ENCODE measurements at places on chromosomes 2 and 18.
A peak's percentile ranks its signal among the peaks of the same experiment; 100 is the strongest.

GRCh38 chr2:241802421-241803318, 6.3 kb upstream of the NEU4 start:
- no peaks in the 10 kb centered on the region for H3K36me3 ChIP-seq
- H3K4me1 ChIP-seq, result peaks cover 4% of the 10 kb centered on the region
- no peak for DNase-seq
- no peak overlapping the region for H3K4me3 ChIP-seq
- no peak overlapping the region for H3K27ac ChIP-seq

DNA sequence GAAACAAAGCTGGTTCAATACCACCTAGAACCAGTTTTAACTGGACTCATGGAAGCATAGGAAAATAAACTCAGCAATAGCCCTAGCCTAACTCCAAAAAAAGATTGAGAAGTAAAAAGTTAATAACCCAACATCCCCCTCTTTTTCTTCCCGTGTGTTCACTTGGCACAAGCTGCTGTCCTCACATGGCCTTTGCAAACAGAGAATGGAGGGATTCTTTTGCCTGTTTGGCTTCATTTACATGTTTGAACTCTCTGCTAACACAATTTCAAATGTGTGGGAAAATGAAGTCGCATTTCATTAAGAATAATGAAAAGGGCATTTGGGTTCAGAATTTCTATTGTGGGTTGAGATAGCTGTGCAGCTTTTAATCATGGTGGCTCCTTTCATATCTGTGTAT, 589.2 kb upstream of the LRRTM1 start:
- H3K4me1 ChIP-seq, result no peaks in the 10 kb centered on the region
- H3K27ac ChIP-seq, result no peak overlapping the region
- no peaks in the 10 kb centered on the region for H3K27me3 ChIP-seq
- H3K36me3 ChIP-seq, result no peaks in the 10 kb centered on the region
- no peak for DNase-seq
- H3K4me3 ChIP-seq, result no peak overlapping the region

- H3K4me3 ChIP-seq, result no peak overlapping the region
- DNase-seq, result no peak
- H3K27me3 ChIP-seq, result no peaks in the 10 kb centered on the region
- H3K4me1 ChIP-seq, result no peaks in the 10 kb centered on the region
Measured at GRCh38 chr2:169928463-169928864, 101.2 kb downstream of the UBR3 start.

- H3K4me3 ChIP-seq, result no peak overlapping the region
- H3K36me3 ChIP-seq, result no peaks in the 10 kb centered on the region
- H3K4me1 ChIP-seq, result peaks cover 36% of the 10 kb centered on the region
Measured at GRCh38 chr2:215521031-215521430, 85.2 kb upstream of the FN1 start.

- H3K27me3 ChIP-seq, result peaks cover 4% of the 10 kb centered on the region
- H3K4me3 ChIP-seq, result no peak overlapping the region
- no peak overlapping the region for H3K27ac ChIP-seq
- no peaks in the 10 kb centered on the region for H3K4me1 ChIP-seq
Measured at GRCh38 chr18:38174594-38174993, 609.0 kb upstream of the CELF4 start.

GRCh38 chr18:3649633-3650426, 199.9 kb downstream of the TGIF1 start:
- H3K27ac ChIP-seq, result peak overlapping the region; percentile 83
- no peak overlapping the region for H3K4me3 ChIP-seq
- H3K27me3 ChIP-seq, result no peaks in the 10 kb centered on the region
- no peaks in the 10 kb centered on the region for H3K36me3 ChIP-seq
- no peak for DNase-seq
- peaks cover 41% of the 10 kb centered on the region for H3K4me1 ChIP-seq

GRCh38 chr18:52339891-52340371, at the start of gene DCC:
Gene DCC, plus strand, starts transcription at chr18:52340197. Its CDS starts 591 bp downstream, at chr18:52340788.
- H3K4me1 ChIP-seq, result peaks cover 23% of the 10 kb centered on the region
- H3K4me3 ChIP-seq, result peak within 1 kb of the TSS; percentile 10
- no peak for DNase-seq
- no peak within 1 kb of the TSS for H3K27ac ChIP-seq

GRCh38 chr2:91975130-91975491, 2896.1 kb upstream of the TEKT4 start:
- H3K27me3 ChIP-seq, result no peaks in the 10 kb centered on the region
- DNase-seq, result peak; percentile 84

DNA sequence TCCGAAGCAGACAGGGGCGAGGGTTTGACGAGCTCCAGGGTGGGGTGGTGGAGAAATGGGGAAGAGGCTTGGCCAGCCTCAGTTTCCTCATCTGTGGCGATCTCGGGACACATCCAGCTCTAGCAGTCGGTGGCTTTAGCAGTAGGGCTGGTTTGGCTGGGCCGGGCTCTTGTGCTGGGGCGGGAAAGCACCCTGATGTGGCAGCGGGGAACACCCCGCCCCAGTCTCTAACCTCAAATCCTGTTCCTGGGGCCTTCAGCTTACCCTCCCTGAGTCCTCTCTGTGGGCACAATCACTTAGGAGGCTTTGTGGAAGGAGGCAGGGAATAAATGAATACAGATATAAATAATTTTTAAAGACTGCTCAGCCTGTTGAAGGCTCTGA, 26.5 kb upstream of the MCFD2 start:
- peak overlapping the region; percentile 83 for H3K27ac ChIP-seq
- DNase-seq, result no peak
- peaks cover 44% of the 10 kb centered on the region for H3K4me1 ChIP-seq
- peaks cover 2% of the 10 kb centered on the region for H3K36me3 ChIP-seq
- no peaks in the 10 kb centered on the region for H3K27me3 ChIP-seq

- no peaks in the 10 kb centered on the region for H3K27me3 ChIP-seq
- H3K4me3 ChIP-seq, result peak overlapping the region; percentile 90
- DNase-seq, result no peak
- H3K4me1 ChIP-seq, result peaks cover 31% of the 10 kb centered on the region
- H3K36me3 ChIP-seq, result peaks cover 22% of the 10 kb centered on the region
Measured at GRCh38 chr2:84906900-84907714, 1.7 kb downstream of the TMSB10 start.

DNA sequence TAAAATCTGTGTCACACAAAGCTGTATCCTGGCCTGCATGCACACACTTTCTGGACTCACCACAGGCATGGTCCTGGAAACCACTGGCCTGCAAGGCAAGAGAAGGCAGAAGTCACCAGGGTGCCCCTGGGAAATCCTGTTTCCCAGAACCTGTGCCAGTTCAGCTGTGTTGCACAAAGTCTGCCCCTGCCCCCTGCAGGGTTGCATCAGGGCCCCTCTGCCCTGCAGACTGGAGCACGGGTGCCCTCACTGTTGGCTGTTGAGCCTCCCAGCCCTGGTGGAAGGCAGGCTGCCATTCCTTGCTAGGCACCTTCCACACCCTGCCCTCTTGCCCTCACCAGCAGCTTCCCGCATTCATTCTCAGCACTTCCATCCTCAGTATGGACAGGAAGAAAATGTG, 18.0 kb upstream of the TUBB6 start:
- H3K4me3 ChIP-seq, result no peak overlapping the region
- H3K4me1 ChIP-seq, result peaks cover 18% of the 10 kb centered on the region
- H3K36me3 ChIP-seq, result no peaks in the 10 kb centered on the region
- no peaks in the 10 kb centered on the region for H3K27me3 ChIP-seq
- H3K27ac ChIP-seq, result no peak overlapping the region
- DNase-seq, result peak; percentile 79

GRCh38 chr2:8684878-8685696, 3.2 kb downstream of the ID2 start:
- peak overlapping the region; percentile 75 for H3K27ac ChIP-seq
- H3K4me3 ChIP-seq, result peak overlapping the region; percentile 74
- DNase-seq, result peak; percentile 90
- no peaks in the 10 kb centered on the region for H3K36me3 ChIP-seq

DNA sequence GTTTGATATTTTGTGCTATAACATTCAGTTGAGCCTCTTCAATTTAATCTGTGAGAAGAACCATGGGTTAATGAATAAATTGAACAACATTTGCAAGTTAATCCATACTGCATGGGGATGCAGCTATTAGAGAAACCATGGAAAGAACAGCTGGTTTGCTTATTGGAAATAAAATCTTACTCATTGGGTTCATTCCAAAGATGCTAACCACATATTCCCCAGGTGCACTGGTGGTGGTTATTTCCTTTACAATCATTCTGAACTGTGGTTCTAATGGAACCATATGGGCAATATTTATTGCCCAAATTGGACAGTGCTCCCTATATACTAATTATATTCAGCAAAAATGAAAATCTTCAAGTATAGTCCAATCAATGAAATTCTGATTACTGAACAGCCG, 1200.4 kb upstream of the CDH2 start:
- H3K27me3 ChIP-seq, result peaks cover 3% of the 10 kb centered on the region
- H3K27ac ChIP-seq, result no peak overlapping the region

DNA sequence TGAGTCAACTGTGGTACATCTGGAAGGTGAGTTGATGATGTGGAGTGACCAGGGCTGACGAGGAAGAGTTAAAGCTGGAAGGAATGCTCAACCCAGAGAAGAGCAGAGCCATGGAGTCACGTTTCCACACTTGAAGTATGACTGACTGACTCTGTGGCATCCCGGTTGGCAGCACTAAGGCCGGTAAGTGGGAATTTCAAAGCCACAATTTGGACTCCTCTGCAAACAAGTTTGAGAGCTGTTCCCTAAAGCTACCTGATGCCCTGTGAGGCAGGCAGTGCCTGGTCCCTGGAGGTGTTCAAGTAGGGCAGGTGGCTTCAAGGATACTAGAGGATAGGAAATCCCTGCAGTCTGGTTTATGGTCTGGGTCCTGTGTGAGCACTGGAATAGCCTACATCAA, 69.3 kb upstream of the ITGB6 start:
- peaks cover 90% of the 10 kb centered on the region for H3K4me1 ChIP-seq
- no peak for DNase-seq
- peaks cover 37% of the 10 kb centered on the region for H3K36me3 ChIP-seq
- peak overlapping the region; percentile 62 for H3K4me3 ChIP-seq
- peak overlapping the region; percentile 97 for H3K27ac ChIP-seq
- no peaks in the 10 kb centered on the region for H3K27me3 ChIP-seq

DNA sequence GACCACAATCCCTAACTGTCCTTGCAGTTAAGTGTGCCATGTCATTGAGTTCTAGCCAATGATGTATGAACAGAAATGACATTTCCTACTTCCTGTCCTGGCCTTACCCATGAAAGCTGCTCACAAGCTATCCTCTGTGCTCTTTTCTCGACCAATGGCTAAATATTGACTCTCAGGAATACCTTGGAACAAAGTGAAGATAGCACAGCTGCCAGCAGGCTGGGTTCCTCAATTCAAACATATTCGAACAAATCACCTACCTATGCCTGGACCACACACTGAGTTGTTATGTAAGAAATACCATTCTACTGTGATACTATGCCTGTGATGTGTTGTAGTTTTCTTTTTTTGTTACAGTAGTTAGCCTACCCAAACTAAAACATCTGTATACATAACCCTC, 65.1 kb downstream of the GAREM1 start:
- no peaks in the 10 kb centered on the region for H3K36me3 ChIP-seq
- H3K4me3 ChIP-seq, result no peak overlapping the region
- DNase-seq, result no peak
- H3K4me1 ChIP-seq, result peaks cover 6% of the 10 kb centered on the region

DNA sequence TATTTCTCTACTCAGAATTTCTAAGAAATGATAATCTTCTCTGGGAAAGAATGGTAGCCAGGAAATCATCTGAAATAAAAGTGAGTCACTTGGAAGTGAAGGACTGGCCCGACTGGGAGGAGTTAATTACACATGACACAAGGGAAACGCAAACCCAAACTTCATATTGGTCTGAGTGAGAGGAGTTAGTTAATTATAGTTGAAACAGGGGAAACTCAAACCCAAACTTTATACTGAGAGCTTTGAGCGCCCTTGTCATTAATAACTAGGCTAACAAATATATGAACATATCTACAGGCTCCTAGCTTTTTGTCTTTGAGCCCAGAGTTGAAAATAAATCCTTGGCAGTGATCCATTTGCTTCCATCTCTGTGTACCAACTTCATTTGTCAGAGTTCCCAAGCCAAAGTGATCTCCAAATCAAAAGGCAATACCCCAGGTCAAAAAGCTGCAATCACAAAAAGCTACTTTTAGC, 187.8 kb upstream of the COL3A1 start:
- DNase-seq, result no peak
- H3K4me3 ChIP-seq, result peak overlapping the region; percentile 63
- peak overlapping the region; percentile 98 for H3K27ac ChIP-seq

DNA sequence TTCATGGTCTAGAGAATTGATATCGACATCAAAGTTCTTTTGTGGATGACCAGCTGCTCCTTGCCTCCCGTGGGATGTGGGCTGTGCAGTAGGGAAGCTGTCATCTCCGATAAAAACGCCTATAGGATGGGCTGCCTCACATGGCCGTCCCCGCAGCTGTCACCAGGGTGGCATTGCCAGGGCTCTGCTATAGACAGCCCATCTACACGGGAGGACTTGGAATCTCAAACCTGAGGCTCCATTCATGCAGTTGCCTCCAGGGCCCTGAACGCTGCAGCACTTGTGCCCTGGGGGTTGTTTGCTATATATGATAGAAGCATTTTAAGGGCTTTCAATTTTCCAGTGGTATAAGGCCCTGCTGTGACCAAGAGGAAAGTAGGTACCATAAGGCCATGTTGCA, 183.1 kb downstream of the MYCN start:
- no peak overlapping the region for H3K4me3 ChIP-seq
- peaks cover 3% of the 10 kb centered on the region for H3K4me1 ChIP-seq
- no peaks in the 10 kb centered on the region for H3K36me3 ChIP-seq
- H3K27me3 ChIP-seq, result no peaks in the 10 kb centered on the region

DNA sequence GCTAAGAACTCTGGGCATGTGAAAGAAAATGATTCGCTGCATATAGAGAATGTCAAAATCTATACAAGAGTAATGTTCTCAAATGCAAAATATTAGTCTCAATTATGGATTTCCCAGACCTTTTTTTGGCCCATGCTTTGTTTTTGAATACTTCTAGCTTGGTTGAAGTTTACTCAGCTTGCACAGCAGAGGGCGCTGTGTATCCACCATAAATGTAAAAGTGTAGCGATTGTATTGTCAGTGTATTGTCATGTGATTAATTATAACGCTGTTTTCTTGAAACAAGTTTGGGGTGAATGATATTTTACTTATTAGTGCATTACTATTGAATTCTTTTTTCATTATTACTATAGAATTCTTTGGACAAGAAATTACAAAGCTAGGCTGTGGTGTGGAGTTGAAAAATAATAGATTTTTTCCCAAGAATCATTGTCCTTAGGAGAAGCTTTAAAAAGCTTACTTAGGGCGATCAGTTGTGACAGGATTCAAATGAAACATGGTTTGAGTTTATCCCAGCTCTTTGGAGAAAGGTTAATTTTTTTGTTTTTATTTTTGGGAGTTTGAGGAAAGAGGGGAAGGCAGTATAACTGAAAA, 98.3 kb downstream of the PIK3C3 start:
- H3K27ac ChIP-seq, result peak overlapping the region; percentile 9
- peaks cover 14% of the 10 kb centered on the region for H3K36me3 ChIP-seq
- H3K27me3 ChIP-seq, result no peaks in the 10 kb centered on the region
- H3K4me1 ChIP-seq, result peaks cover 15% of the 10 kb centered on the region
- no peak for DNase-seq

- no peak overlapping the region for H3K4me3 ChIP-seq
- H3K27ac ChIP-seq, result peak overlapping the region; percentile 85
- peaks cover 49% of the 10 kb centered on the region for H3K4me1 ChIP-seq
- H3K36me3 ChIP-seq, result no peaks in the 10 kb centered on the region
- DNase-seq, result no peak
Measured at GRCh38 chr2:20488782-20489181, 41.9 kb downstream of the RHOB start.
